ENCODE measurements at places on chromosomes 16 and 17. TPM values are rescaled to one million over a fixed set of nuclear protein-coding genes. Genes with fewer than 3 reads are reported as not detected.

DNA sequence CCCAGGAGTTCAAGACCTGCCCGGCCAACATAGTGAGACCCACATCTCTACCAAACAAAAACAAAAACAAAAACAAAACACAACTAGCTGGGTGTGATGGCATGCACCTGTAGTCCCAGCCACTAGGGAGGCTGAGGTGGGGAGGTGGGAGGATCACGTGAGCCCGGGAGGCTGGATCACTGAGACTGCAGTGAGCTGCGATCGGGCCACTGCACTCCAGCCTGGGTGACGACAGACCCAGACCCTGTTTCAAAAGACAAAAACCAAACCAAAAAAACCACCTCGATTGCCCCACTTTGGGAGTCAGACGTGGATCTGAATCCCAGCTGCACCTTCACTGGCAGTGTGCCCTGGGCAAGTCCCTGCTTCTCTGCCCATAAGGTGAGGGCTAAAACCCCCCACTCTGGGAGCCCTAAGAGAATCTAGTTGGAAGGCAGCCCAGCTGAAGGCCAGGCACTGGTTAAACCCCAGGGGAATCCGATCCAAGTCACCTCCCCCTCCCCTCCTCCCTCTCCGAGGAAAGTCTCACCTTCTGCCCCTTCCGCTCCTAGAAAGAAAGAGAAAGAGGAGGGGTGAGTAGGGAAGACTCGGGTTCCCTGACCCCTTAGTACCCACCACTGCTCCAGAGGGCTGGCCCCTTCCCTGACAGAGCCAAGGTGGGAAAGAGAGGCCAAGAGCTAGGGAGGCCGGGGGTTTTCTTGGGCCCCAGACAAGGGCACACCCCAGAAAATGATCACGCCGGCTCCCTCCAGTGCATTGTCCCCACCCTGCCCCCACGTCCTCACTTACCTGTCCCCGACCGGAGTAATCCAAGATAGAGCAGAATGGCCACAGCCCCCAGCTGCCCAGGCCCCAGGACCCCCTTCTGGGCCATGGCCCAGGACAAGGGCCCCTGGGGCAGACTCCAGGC is 647 bp downstream of the PRSS8 start:
- DNase-seq = no peak
- no peak overlapping the region for H3K4me3 ChIP-seq
- no peaks in the 10 kb centered on the region for H3K4me1 ChIP-seq
- no peaks in the 10 kb centered on the region for H3K27me3 ChIP-seq
- H3K27ac ChIP-seq = no peak overlapping the region

DNA sequence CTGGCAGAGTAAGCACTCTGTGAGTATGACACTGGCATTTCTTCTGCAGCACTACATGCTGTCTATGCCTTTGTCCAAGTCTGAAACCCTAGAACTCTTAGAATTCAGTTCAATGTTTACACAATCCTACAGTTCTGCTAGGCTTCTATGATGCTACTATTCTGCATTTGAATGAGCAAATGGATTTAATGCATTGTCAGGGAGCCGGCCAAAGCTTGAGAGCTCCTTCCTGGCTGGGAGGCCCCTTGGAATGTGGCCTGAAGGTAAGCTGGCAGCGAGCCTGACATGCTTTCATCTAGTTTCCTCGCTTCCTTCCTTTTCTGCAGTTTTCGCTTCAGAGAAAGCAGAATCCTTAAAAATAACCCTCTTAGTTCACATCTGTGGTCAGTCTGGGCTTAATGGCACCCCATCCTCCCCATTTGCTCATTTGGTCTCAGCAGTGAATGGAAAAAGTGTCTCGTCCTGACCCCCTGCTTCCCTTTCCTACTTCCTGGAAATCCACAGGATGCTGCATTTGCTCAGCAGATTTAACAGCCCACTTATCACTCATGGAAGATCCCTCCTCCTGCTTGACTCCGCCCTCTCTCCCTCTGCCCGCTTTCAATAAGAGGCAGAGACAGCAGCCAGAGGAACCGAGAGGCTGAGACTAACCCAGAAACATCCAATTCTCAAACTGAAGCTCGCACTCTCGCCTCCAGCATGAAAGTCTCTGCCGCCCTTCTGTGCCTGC is at the start of gene CCL2:
TSS of gene CCL2 (plus strand) at position 635 of the 730 bp plus-strand sequence. CDS start at position 700, 65 bp downstream.
- H3K36me3 ChIP-seq = no peaks in the 10 kb centered on the region
- peaks cover 25% of the 10 kb centered on the region for H3K27me3 ChIP-seq
- no peak within 1 kb of the TSS for H3K27ac ChIP-seq
- H3K4me3 ChIP-seq = no peak within 1 kb of the TSS
- no peak for DNase-seq

DNA sequence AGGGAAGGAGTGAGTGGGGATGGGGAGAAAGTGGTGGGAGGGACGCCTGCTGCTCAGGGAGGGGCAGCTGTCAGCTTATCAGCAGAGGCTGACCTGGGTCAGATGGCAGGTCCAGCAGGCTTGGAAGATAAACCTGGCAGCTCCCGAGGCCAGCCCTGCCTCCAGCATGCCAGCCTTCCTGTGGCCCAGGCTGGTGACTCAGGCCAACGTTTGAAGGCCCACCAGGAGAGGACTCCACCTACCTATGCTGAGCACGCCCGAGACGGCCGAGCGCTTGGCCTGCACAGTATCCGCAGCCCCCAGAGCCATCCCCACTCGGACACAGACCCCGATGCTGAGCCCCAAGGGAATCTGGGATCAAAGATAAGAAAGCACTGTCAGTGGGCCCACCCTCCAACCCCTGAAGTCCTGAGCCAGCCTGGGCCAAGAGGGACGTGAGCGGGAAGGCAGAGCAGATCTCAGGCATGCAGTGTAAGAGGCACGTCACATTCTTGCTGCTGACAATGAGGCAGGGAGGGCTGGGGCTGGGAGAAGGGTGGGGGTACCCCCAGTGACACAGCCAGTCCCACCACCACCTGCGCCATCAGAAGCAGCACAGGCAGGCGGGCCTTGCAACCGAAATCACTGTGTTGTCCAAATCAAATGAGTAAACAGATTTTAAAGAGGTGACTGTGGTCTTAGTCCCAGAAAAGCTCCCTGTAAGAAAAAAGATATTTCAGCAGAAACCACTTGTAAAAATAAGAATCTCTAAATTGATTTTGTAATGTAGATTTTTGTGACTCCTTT is 12.4 kb downstream of the SLC47A2 start:
- no peaks in the 10 kb centered on the region for H3K4me1 ChIP-seq
- H3K36me3 ChIP-seq = no peaks in the 10 kb centered on the region
- H3K27me3 ChIP-seq = no peaks in the 10 kb centered on the region
- DNase-seq = no peak

DNA sequence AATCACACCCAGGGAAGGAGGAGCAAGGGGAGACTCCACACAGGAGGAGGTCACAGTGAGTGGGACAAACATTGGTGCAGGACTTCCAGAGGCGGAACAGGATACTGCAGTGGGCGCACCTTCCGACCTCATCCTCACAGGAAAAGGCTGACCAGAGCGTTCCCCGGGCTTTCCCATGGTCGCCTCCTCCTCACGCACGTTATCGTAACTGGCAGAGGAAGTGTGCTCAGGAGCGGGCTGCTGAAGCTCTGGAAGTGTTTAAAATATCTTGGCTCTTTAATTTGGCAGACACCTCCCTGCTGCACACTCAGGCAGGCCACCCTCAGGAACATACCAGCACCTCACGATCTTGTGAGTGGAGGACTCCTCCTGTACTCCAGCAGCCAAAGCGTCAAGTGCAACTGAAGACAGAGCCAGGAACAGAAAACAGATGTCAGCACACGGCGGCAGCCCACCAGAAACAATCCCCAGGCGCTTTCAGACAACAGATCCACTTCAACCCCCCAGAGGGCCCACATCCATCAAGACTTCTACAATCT is 17.5 kb downstream of the FANCA start:
- no peak overlapping the region for H3K4me3 ChIP-seq
- H3K36me3 ChIP-seq = peaks cover 12% of the 10 kb centered on the region
- no peaks in the 10 kb centered on the region for H3K27me3 ChIP-seq
- no peak overlapping the region for H3K27ac ChIP-seq

GRCh38 chr17:49349541-49349940 is 12.5 kb downstream of the ZNF652 start:
- peaks cover 36% of the 10 kb centered on the region for H3K4me1 ChIP-seq
- H3K27me3 ChIP-seq = no peaks in the 10 kb centered on the region
- no peaks in the 10 kb centered on the region for H3K36me3 ChIP-seq
- no peak overlapping the region for H3K27ac ChIP-seq

DNA sequence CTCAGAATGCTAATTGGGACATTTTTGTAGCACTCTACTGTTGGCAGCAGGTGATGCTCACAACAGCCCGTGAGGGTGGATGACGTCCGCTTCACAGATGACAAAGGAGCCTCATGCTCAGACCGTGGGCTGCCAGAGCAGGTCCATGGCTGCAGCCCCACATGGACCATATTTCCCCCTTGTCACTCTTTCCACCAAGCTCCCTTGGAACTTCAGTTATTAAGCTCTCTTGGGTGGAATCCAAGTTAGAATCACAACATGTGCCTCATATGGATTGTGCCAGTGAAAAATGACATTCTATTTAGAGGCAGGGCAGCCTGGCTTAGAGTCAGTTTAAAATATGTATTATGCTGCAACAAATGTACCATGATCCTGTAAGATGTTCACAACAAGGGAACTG is 33.2 kb upstream of the STH start:
- H3K27me3 ChIP-seq = peaks cover 26% of the 10 kb centered on the region
- no peak overlapping the region for H3K27ac ChIP-seq
- no peaks in the 10 kb centered on the region for H3K4me1 ChIP-seq

- no peak overlapping the region for H3K4me3 ChIP-seq
- peaks cover 3% of the 10 kb centered on the region for H3K36me3 ChIP-seq
- H3K4me1 ChIP-seq = peaks cover 8% of the 10 kb centered on the region
- H3K27ac ChIP-seq = no peak overlapping the region
- DNase-seq = no peak
These were observed 37.5 kb downstream of the AKAP10 start for GRCh38 chr17:19939993-19940721.

DNA sequence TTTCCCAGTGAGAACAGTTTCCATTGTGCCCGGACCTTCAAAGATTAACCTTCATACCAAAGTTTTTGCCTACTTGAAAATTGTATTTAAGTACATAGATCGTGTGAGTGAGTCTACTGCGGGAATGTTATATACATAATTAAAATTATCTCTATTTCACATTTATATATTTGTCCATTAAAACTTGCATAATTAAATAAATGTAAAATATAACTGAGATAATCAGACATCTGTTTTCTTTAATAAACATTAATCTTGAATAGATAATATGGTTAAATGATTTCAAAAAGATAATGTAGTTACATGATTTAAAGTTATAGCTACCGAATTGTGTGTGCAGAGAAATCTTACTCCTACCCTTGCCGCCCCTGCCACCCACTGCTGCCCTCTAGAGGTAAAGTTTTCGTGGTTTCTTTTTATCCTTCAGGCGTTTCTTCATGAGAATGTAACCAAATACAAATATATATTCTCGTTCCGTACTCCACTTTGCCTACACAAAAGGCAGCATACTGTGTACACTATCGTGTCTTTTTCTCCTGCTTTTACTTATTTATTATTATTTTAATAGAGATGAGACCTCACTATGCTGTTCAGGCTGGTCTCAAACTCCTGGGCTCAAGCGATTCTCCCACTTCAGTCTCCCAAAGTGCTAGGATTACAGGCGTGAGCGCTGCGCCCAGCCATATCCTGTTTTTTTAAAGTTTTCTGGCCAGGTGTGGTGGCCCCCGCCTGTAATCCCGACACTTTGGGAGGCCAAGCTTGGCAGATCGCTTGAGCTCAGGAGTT is 35.6 kb downstream of the RPA1 start:
- peaks cover 9% of the 10 kb centered on the region for H3K4me1 ChIP-seq
- no peak overlapping the region for H3K4me3 ChIP-seq
- no peak overlapping the region for H3K27ac ChIP-seq
- no peaks in the 10 kb centered on the region for H3K27me3 ChIP-seq

DNA sequence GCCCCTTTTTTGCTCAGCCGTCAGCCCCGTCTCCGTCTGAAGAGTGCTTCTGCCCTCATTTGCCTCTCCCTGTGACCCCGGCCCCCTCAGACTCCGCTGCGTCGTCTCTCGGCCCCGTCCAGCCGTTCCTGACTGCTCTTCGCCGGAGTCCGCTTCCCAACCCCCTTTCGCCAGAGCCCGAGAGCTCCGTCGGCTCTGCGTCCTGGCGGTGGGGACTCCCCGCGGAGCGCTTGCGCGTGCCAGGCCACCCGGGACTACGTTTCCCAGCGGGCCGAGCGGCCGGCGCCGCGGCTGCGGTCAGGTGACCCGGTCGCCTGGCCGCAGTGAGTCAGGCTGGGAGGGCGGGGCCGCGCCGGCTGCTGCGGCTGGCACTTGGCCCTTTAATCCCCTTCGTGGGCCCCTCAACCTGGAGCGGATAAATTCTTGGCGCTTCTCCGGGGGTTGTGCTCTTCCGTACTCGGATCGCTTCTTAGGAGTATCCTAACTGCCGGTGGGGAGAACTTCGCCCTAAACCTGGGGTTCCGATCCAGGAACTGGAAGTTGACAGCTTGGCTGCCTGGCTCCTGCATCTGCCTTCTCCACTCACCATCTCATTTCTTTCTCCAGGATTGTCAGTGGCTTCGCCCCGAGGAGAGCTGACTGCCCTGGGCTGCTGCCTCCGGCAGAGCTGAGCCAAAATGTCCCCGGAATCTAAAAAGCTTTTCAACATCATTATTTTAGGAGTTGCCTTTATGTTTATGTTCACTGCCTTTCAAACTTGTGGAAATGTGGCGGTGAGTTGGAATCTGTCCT is at the start of gene MFSD11:
TSS of gene MFSD11 (plus strand) at position 444 of the 792 bp plus-strand sequence. CDS start at position 678, 234 bp downstream.
- peaks cover 24% of the 10 kb centered on the region for H3K4me1 ChIP-seq
- H3K36me3 ChIP-seq = peaks cover 52% of the 10 kb centered on the region
- no peaks in the 10 kb centered on the region for H3K27me3 ChIP-seq
- DNase-seq = peak; percentile 90
- H3K27ac ChIP-seq = peak within 1 kb of the TSS; percentile 97
- peak within 1 kb of the TSS; percentile 81 for H3K4me3 ChIP-seq

DNA sequence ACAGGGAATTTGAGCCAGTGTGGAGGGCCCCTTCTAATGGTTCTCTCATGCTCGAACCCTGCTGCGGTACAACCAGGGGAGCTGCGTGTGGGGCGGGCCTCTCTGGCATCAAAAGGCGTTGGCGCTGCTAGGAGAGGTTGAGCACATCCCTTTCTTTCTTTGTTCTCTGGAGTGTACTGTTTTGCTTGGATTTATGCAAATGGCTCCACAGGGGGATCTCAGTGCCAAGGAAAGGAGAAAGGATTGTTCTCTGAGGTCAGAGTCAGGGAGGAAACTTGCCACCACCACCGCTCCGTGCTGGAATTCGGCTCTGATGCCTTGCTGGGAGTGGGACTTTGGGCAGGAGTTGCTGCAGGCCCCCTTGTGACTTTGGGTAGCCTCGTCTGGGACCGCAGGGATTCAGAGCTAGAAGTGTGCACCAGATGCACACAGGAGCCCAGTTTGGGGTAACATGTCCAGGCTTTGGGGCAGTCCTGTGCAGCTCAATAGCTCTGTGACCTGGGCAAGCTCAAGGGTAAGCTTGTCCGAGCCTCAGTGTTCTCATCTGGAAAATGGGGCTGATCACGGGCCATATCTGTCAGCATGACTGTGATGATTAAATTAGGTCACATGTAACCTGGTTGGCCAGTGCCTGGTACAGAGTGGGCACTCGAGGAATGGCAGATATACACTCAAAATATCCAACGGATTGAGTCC is 353.0 kb upstream of the EEF2KMT start:
- no peaks in the 10 kb centered on the region for H3K27me3 ChIP-seq
- H3K36me3 ChIP-seq = no peaks in the 10 kb centered on the region
- H3K27ac ChIP-seq = no peak overlapping the region
- no peak overlapping the region for H3K4me3 ChIP-seq
- DNase-seq = no peak

GRCh38 chr16:57788252-57788841 is 13.9 kb downstream of the KIFC3 start:
- H3K36me3 ChIP-seq = no peaks in the 10 kb centered on the region
- H3K27me3 ChIP-seq = no peaks in the 10 kb centered on the region
- no peak for DNase-seq
- no peak overlapping the region for H3K27ac ChIP-seq
- H3K4me1 ChIP-seq = no peaks in the 10 kb centered on the region

The CENPV gene
- total RNA-seq = 17.8 TPM

The TBC1D3K gene
- total RNA-seq = not detected

The SDK2 gene
- total RNA-seq = 3.5 TPM

The CSH2 gene
- total RNA-seq = not detected

The CA7 gene
- total RNA-seq = not detected

The SERPINF2 gene
- 2.9 TPM for total RNA-seq

All from T-cell (primary cell).